Anterior cingulate cortex (tissue), 58 donors: ENCODE measurements at places on chromosomes 6 and 20.

DNA sequence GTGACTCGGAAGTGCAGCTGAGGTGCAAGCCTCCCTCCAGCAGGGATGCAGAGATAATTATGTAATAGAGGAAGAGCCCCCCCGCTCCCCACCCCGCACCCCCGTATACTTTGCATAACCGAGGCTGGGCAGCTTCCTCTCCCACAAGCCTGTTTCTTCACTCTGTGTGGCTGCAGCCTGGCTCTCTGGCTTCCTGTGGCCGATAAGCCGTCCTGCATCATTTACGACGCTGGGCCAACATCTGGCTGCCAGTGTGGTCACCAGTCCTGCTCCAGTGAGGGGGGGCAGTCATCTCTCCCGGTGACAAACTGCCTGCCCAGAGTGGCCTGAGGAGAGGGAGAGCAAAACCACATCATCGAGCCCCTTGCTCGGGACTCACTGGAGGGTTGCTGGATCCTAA lies 59.2 kb downstream of the RBM38 start:
- DNase-seq = peak; percentile 6

- no peak for DNase-seq
These were observed 1279.0 kb upstream of the MAP3K7 start for GRCh38 chr6:91865889-91866288.

DNA sequence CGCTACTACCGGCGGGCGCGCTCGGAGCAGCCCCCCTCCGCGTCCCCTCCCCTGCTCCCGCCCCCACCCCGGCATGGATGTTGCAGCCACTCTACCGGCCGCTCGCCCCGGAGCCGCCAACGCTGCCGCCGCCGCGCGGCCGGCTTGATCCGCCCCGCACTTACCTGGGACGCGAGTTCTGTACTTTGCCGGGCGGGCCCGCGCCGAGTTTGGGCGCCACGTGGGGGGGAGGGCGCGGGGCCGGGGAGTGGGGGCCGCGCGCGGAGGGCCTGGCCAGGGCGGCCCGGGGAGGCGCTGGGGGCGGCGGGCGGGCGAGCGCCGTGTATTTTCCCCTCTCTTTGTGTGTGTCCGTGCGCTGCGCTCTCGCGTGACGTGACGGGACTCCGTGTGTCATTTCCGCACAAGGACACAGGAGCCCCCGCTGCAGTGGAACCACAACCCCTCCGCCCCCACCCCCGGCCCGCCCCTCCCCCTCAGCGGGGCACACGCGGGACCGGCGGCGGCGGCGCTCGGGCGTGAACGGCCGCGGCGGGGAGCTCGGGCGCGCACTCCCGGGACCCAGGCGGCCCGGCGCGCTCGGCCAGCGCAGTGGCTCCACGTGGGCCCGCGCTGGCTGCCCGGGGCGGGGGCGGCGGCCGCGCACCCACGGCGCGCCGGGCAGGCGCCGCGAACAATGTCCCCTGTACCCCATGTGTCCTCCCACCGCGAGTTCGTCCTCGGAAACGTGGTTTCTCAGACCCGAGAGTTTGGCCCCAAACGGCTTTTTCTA lies at the start of gene BEND3:
Gene BEND3 (minus strand): TSS at position 590 of the 769 bp plus-strand sequence. CDS start 16,230 bp downstream, outside the sequence.
- DNase-seq = peak; percentile 32

DNA sequence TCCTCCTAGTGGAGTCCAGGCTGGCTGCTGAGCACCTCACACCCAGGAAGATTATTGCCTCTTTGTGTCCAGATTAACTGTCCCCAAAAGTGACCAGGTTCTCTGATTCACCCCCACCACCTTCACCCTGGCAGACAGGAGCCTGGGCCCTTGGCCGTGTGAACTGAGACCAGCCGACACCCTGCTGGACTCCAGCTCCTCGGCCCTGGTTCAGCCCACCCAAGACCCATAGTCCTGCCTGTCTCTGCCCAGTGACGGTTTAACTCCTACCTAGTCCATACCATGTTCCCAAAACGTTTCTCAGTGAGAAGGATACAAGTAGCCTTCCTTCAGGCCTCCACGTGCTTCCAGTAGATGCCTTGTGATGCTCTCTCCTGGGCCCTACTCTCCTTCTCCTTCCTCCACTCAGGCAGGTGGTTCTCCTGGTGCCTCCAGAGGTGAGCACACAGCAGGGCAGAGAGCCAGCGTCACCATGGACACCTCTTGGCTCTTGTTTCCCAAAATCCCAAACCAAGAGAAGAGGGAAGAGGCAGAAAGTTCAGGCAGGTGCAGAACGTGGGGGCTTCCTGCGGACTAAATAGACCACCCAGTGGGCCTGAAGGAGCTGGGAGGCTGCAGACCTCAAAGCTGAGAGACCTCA lies 134.4 kb upstream of the CST7 start:
- DNase-seq = no peak
